ENCODE measurements at places on chromosomes 2 and 18.

- no peak for DNase-seq
Observed at GRCh38 chr18:77102259-77103040, 30.1 kb downstream of the MBP start.

DNA sequence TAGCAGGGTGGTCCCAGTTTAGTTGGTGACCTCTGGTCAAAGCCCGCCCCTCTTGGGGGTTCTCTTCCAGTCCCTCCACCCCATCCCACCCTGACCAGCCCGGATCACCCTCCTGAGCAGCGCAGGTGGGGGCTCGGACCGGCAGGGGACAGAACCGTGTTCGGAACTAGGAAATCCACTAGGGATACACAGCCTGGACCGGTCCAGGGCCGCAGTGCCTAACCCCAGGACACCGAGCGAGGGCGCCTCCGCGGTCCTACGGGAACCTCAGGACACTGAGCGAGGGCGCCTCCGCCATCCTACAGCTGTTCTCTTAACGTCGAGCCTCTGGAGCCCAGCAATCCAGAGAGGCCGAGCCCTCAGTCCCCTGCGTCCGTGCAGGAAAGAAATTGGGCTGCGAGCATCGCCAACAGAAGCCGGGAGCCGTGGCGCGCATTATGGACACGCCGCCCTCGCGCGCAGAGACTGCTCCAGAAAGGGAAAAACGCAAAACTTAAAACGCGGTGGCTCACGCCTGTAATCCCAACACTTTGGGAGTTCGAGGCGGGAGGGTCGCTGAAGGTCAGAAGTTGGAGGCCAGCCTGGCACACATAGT is 8.5 kb downstream of the RAX start:
- DNase-seq, result no peak

DNA sequence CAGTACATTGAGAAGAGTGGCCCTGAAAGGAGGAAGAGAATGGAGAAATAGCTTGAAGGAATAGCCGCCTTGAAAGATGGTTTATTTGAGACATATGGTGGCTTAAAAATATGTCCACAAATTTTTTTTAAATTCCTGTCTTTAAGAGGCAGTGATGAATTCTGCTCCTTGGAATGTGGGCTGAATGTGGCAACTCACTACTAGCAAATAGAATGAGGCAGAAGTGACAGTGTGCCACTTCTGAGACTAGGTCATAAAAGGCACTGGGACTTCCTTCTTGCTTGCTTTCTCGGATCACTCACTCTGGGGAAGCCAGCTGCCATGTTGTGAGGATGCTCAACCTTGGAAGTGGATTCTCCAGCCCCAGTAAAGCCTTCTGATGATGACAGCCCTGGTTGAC is 67.0 kb downstream of the FAM161A start:
- DNase-seq, result no peak

GRCh38 chr2:100317634-100318033 is 4.7 kb downstream of the LONRF2 start:
- DNase-seq, result no peak

- no peak for DNase-seq
Observed at GRCh38 chr2:55146263-55146662, 85.8 kb downstream of the CLHC1 start.

GRCh38 chr2:139155991-139156390 is 375.8 kb upstream of the NXPH2 start:
- no peak for DNase-seq

DNA sequence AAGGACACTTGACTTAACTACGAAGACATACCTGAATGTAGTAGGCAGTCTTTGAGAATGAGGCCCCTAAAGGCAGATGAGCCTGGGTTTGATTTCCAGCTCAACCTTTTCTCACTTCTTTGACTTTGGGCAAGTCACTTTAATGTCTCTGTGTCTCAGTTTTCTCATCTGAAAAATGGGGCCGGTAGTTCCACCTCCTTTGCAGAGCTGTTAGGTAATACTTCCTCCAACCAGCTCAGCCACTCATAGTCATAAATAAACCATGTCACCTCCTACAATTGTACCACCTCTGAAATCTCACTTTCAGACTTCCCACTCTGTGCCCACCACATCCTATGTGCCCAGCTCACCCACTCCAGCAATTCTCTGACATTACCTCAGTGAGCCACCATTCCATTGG is 10.4 kb downstream of the ARHGAP25 start:
- no peak for DNase-seq

DNA sequence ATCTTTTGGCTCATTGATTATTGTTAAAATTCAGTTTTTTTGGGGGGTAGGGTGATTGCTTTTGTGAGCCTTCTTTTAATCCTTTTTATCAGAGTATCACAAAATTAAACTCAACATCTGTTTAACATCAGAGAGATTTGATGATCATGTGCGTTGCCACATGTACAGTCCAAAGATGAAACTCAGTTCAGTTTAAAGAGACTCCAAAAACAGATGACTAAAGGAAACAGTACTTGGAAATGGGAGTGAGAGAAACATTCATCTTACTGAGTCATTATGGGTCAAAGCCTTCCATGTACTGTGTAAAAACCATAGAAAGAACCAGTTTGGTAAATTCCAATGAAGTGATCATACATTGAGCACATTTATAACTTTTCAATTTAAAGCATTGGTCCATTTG is 53.0 kb downstream of the LYPD6 start:
- DNase-seq, result no peak

- DNase-seq, result peak; percentile 77
Observed at GRCh38 chr2:37472959-37473358, 128.5 kb downstream of the QPCT start.

GRCh38 chr2:238510911-238511613 is 84.3 kb downstream of the ASB1 start:
- no peak for DNase-seq

GRCh38 chr2:133846476-133846875 is 278.2 kb upstream of the NCKAP5 start:
- DNase-seq, result no peak

DNA sequence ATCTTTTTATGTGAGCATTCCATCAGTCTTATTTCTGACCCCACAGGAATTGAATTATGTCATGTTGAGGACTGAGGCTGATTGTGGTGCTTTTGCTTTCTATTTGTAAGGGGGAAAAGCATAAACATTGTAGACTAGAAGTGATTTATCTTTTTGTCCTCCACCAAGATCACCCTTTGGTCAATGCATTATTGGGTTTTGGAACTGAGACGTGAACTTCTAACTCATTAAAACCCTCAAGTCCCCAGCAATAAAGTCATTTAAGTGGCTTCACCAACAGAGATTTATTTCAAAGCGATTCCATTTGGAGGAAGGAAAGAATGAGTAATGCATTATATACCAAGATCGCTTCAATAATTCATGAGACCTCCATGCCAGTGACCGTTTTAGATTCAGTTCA is 75.5 kb upstream of the TXNDC2 start:
- no peak for DNase-seq

DNA sequence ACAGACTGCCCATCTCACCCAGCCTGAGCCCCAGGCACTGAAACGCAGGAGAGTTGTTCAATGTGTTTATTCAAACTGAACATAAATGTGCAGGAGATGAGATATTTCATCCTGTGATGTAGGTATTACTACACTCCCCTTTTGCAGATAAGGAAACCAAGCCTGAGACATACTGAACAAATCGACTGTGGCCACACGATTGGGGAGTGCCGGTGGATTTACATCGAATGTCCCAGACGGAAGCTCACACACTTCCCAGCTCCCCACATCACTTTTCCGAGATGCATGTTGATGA is 94.8 kb upstream of the ALKAL2 start:
- no peak for DNase-seq

- DNase-seq, result no peak
Observed at GRCh38 chr2:147488472-147488871, 356.4 kb upstream of the ACVR2A start.

GRCh38 chr2:132373391-132374135 is 43.0 kb upstream of the GPR39 start:
- DNase-seq, result no peak

- no peak for DNase-seq
Observed at GRCh38 chr2:10457846-10458598, 9.9 kb upstream of the ODC1 start.

GRCh38 chr2:88057437-88057844 is 1.9 kb upstream of the KRCC1 start:
- no peak for DNase-seq

GRCh38 chr18:79785831-79786230 is 11.9 kb upstream of the KCNG2 start:
- DNase-seq, result no peak

DNA sequence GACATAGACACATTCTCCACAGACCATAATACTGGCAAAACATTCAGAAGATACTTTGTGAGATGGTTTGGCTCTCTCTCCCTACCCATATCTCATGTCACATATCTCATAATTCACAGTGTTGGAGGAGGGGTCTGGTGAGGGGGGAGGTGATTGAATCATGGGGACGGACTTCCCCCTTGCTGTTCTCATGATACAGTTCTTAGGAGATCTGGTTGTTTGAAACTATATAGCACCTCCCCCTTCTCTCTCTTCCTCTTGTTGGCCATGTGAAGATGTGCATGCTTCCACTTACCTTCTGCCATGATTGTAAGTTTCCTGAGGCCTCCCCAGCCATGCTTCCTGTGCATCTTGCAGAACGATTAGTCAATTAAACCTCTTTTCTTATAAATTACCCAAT is 61.1 kb downstream of the HK2 start:
- DNase-seq, result no peak

GRCh38 chr2:127048969-127049897 is 57.7 kb downstream of the BIN1 start:
- no peak for DNase-seq

DNA sequence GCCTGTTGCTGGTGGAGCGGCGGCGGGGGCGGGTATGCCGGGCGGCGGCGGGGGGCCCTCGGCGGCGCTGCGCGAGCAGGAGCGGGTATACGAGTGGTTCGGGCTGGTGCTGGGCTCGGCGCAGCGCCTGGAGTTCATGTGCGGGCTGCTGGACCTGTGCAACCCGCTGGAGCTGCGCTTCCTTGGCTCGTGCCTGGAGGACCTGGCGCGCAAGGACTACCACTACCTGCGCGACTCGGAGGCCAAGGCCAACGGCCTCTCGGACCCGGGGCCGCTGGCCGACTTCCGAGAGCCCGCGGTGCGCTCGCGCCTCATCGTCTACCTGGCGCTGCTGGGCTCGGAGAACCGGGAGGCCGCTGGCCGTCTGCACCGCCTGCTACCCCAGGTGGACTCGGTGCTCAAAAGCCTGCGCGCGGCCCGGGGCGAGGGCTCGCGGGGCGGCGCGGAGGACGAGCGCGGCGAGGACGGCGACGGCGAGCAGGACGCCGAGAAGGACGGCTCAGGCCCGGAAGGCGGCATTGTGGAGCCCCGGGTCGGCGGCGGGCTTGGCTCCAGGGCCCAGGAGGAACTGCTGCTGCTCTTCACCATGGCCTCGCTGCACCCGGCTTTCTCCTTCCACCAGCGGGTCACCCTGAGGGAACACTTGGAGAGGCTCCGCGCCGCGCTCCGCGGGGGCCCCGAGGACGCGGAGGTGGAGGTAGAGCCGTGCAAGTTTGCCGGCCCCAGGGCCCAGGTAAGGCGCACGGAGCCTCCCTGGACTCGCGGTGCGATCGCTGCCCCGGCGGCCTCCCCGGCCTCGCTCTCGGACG is 1.0 kb downstream of the ZCCHC2 start:
- no peak for DNase-seq

GRCh38 chr18:79434607-79435401 is 39.1 kb downstream of the NFATC1 start:
- DNase-seq, result no peak

DNA sequence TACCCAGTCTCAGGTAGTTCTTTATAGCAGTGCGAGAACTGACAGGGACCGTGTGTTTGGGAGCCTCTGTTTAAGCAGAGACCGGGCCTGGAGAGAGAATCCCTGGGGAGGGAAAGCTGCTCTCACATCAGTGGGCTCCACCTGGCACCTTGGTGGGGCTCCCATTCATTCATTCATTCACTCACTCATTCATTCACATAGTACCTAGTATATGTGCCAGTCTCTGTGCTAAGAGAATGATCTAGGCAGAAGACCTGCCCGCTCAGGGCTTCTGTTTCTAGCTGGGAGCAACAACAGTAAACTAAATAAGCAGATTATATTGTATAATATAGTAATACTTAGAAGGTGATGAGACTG is 17.8 kb downstream of the HPCAL1 start:
- DNase-seq, result no peak

DNA sequence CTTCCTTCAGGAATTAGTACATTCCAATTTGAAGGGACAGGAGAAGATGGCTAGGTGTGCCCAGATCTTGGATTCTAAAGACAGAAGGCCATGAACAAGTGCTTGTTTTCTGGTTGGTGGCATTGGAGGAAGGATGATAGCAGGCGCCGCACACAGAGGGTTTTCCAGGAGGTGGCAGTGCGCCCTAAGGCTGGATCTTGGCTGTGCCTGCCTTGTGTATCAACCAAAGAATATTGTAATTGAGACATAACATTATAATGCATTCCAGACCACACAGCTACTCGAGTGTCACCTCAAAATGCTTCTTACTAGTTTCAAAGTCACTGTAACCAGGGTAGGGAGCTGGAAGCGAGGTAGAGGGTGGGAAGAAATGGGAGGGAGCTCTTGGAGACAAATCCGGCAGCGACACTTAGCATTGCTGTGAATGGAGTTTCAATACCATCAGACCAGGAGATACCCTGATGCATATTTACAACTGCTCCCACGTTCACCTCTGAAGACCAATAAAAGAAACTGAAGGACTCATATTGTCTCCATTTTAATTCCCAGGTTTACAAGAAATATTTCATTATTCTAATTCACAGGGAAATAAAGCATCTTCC is 42.5 kb downstream of the CPO start:
- DNase-seq, result peak; percentile 75

DNA sequence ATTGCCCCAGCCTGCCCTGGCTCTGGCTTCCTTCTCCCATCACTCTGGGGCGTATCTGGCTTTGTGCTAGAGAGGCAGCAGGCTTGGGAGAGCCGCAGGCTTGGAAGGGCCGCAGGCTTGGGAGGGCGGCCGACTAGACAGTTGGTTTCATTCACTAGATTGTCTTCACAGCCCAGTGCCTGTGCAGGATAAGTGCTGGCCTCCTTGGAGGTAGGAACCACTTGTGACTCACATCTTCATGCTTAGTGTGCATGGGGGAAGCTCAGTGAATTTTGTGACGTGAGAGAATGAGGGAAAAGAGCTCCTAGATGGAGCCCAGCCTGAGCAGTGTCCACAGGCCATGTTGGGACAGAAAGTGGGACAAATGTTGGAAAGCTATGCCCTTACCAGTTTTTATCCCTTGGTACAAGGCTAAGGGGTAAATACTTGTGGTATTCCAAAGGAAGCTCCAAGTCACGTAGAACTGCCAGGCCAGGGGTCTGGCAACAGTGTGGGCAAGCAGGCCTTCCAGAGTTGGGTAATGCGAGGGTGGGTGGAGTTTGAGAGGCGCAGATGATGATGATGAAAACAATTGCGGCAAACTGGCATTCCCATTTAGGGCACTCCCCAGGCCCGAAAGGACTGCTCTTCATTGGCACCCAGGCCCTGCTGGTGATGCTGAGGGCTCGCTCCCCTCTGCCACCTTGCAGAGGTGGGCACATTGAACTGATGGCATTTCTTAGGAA is 100.1 kb downstream of the DDX1 start:
- no peak for DNase-seq

- no peak for DNase-seq
Observed at GRCh38 chr2:72993147-72993932, 76.0 kb downstream of the EMX1 start.
